GM19239 (cell line): ENCODE measurements at places on chromosomes 1 and 21.

DNA sequence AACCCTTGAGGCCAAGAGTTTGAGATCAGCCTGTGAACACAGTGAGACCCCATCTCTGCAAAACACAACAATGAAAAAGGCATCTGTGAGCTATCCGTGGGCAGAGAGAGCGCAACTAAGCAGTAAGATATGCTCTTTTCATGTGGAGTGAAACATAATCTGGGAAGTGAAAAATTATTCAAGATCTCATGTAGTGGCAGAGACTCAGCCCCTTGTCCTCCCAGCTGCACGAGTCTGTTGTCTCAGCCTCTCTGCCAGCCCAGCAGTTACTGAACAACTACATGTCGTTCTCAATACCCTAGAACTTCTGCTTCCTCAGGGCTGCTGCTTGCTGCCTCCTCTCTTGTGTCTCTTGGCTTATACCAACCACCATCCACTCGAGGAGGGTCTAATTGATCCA is 61.3 kb upstream of the WDR26 start:
- DNase-seq, result no peak

DNA sequence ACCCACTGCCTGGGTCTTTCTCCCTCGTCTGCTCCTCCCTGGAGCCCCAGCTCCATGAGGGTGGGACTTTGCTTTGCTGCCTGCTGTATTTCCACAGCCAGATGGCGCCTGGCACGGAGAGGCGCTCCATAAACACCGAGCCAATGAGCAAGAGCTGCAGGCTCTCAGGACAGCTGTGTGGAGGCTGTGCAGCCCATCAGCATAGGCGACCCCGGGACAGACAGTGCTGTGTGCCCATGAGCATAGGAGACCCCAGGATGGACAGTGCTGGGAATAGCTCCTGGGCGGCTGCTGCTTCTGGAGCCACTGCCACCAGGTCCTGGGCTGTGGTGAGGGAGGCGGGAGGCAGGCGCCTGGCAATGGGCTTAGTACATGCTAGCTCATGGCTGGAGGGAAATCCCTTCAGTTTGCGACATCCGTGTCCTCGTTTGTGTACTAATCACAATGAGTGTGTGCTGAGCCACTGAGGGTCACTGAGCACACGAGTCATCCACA is 29.2 kb downstream of the CEP104 start:
- no peak for DNase-seq

DNA sequence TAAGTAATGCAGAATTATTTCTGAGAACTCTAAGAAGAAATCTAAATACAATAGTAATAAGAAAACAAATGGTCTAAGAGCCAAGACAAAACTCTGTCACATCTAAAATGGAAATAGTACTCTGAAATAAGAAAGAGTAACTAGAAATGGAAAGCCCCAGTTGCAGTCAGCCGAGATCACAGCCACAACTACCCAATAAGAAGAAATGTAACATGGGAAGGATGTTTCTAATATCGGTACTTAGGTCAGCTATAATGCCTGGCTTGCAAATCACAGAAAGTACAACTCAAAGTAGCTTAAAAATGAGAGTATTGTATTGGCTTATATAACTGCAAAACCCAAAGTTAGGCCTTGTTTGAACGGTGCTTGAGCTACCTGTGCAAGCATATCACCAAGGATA is 58.6 kb upstream of the USP25 start:
- no peak for DNase-seq

- DNase-seq, result no peak
Observed at GRCh38 chr1:221631556-221631955, 110.3 kb downstream of the DUSP10 start.

DNA sequence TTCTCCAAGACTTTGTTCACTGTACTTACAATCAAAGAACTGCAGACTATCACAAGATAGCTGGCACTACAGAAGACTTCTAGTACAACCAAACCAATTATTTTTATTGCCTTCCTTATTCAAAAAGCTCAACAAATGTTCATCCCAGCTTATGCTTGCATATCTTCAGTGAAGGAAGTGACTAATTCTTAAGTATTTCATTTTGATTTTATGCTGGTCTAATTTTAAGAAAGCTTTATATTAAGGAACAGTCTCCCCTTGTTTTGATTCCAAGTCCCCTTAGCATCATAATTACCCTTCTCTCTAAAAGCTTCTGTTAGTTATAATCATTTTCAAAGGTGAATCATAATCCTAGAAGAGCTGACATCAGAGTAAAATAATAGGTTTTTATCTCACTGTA is 132.9 kb downstream of the LRRIQ3 start:
- no peak for DNase-seq

DNA sequence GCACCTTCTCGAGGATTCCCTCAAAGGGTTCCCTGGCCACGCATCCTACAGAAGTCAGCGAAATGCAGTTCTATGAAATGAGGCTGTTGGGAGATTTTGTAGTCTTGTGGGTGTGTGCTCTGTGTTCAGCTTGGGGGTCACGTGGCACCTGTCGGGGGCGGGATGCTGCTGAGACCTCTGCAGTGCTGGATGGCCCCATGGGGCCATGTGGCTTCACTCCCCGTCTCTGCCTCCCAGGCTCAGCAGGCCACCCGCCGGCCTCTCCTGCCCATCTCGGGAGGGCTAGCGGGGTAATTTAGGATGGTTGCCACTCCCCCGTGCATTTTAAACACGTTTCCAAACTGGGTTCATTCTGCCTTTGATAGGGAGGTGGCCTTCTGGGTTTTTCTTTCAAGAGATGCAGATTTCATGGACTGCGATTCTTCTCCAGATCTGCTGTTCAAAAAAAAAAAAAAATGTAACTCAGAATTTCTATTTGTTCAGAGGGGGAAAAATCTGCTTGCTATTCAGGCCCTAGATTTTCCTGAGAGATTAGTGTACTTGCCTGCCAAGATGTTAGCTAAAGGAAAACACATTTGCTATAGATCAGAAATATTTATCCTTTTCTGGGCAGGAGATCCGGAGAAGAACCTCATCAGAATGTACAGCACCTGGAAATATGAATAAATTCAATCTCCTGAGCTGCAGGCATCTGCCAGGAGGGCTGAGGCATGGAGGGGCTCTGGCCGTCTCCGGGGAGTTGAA is 277.2 kb upstream of the VAMP3 start:
- DNase-seq, result no peak

DNA sequence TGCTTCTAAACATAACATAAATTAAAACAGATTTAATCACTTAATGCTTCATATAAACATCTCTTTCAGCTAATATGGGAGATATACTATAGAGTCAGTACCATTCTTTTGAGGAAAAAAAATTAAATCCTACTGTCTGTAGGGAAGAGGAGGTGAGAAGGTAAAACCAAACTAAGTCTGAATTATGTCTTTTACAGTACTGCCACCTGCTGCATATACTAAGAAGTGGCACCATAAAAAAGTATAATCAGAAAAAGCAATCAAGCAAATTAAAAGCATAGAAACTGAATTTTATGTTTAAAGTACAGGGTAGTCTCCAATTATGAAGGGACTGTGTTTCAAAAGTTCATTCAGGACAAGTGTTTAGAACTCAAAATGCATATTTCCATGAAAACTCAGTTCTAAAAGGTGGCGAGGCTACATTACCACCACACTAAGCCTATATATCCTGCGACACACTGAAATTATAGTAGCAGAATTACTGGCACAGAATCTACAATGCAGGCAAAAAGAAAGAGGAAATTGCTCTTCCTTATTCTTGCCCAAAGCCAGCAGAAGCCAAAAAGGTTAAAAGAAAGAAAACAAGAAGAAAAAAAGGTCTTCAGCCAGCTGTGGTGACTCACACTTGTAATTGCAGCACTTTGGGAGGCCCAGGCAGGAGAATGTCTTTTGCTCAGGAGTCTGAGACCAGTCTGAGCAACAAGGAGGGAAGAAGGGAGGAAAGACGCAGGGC is 9.0 kb downstream of the NSL1 start:
- no peak for DNase-seq
